Left ventricle myocardium inferior (tissue), 1 donor: ENCODE measurements at places on chromosomes 7 and 10.
A peak's percentile ranks its signal among the peaks of the same experiment; 100 is the strongest.

- DNase-seq = no peak
These were observed 110.8 kb downstream of the CD36 start for GRCh38 chr7:80749270-80749669.

DNA sequence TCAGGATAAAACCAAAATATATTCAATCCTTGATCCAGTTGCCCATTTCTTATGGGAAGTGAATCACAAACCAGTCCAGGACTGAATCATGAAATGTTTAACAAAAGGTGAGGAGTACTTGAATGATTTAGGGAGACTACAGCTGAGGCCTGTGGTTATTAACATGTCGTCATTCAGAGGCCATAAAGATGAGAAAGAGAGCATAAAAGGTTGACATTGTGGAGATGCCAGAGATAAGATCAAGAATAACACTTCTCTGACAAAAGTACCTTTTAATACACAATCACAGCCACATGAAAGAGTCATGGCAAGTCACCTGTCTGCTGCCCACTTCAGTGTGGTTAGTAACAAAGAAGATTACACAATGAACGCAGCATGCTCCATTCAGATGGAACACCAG lies 1195.7 kb upstream of the SORCS1 start:
- DNase-seq = no peak

DNA sequence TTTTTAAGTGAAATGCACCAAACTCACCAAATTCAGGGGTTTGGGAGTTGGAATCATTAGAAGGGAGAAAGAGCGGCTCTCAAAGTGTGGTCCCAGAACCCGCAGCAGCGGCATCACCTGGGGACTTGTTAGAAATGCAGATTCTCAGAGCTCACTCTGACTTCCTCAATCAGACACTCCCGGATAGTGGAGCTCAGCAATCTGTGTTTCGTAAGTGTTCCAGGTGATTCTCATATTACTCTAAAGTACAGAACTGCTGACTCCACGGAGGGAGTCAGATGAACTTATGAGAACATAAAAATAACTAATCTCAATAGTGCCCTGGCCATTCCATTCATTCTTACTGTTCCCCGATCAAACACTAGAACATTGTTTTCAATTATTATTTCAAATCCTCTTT lies 358.7 kb upstream of the MYO3A start:
- no peak for DNase-seq

DNA sequence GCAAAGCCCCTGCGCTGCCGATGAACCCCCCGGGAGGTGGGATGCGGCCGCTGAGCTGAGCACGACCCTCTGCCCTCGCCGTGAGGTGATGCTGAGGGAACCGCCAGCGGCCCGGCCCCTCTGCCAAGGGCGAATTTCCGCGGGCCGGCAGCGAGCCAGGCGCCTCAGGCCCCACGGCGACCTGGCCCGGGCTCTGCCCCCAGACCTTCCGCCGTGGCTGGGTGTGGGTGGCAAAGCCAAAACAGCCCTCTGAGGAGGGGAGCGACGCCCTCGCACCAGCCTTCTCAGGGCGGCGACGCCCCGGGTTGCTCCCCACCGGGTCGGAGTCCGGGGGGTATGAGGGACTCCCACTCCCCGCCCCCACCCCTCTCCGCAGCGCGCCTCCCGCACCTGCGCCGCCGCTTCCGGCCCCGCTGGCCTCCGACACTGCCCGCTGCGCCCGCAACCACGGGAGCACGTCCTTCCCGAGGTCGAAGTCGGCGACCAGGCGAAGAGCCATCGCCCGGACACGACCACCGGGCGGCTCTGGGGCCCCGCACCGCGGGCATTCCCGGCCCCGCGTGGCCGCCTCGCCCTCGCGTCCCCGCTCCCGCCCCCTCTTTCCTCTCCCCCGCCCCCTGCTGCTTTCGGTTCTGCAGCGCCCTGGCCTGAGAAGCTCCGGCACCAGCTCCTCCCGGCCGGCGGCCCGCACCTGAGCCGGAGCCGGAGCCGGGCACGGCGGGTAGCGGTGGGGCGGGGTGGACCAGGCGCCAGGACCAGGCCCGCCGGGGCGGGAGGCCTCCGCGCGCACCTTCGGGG lies at the start of gene GSAP:
Gene GSAP, minus strand, starts transcription at position 527 of the 798 bp plus-strand sequence. Its CDS starts 28 bp downstream, at position 499.
- peak; percentile 71 for DNase-seq

DNA sequence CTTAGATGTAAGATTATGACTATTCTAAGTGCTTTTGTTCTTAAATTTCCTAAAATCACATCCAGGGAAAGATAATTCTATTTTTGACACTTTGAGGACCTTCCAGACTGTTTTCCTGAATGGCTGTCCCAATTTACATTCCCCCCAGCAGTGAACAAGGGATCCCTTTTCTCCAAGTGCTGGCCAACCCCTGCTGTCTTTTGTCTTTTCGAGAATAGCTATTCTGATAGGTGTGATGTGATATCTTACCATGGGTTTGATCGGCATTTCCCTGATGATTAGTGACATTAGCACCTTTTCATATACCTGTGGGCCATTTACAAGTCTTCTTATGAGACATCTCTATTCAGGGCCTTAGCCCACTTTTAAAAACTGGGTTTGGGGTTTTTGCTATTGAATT lies 526.7 kb upstream of the FZD8 start:
- DNase-seq = no peak

DNA sequence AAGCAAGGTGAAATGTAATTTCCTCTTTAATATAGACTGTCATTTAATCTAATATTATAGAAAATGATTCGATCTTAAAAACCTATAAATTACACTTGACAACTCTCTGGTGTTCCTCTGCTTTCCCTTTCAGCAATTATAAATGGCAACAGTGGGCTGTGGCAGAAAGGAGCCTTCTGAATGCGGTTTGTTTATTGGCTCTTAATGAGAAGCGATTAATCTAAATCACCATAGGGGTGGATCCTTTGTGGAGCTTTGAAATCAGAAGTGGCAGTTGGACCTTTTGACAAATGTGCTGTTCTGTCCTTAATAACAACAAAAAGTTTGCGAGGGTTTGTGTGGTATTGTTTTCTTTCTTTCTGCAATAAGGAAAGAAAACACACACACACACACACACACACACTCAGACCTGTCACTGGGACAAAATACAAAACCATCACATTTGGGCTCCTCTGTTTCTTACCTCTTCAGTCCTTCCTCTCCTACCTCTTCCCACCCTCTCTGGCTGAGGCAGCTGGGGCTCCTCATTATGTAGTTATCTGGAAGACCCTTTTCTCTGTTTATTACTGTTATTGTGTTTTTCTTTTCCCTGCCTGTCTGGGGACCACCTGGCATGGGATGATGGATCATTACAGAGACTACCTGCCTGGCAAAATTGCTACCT lies 316.2 kb downstream of the SORCS3 start:
- DNase-seq = no peak

DNA sequence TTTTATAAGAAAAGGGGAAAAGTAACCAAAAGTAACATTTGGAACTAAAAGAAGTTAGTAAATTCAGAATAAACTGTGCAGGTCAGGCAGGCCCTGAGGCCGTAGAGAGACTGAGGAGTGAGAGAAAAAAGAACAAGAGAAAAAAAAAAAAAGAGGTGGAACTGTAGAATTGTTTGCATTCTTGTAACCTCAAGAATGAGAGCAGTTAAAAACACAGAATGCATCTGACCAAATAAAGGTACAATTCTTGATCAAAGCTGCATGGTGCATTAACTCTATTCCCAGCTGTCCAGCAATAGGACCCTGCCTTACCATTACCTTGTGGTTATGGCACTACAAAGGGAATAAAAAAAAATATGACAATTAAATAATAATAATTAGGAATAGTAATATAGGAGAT lies 170.1 kb upstream of the SEMA3A start:
- no peak for DNase-seq

DNA sequence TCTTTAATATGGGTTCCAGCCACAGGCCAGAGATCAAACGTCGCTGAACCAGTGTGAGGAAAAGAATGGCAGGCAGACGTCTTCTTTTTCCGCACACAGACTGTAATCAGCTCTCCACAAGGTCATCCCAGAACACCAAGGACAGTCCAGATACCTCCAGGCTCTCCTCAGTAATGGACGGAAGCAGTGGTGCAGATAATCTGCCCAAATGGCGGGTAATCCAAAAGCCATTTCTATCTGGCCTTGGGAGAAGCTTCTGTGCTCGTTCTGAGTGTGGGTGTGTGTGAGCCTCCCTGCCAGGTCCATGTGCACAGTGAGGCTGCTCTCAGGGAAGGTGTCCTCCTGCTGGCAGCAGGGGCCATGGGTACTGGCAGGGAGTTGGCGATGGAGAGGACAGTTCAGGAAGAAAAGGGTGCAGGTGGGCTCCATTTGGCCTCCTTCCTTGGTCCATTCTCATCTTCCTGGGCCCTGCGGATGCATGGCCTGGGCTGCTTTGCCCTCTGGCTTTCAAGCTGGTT lies 15.6 kb upstream of the TEX36 start:
- no peak for DNase-seq

DNA sequence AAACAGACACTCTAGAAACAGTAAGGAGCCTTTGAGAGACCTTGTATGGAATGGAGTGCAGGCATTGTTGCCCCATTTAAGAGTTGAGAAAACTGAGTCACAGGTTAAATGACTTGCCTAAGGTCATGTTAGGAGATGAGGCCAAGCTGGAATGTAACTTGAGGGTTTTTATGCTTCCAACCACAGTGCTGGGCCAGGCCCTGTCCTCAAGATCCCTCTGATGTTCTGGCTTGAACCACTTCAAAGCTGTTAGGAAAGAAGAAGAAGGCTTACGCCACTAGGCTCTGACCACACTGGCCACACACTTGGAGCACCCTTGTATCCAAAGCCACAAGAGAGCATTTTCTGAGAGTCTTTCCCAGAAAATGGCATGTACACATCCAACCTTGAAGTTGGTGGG lies 42.7 kb downstream of the PLAU start:
- DNase-seq = no peak

DNA sequence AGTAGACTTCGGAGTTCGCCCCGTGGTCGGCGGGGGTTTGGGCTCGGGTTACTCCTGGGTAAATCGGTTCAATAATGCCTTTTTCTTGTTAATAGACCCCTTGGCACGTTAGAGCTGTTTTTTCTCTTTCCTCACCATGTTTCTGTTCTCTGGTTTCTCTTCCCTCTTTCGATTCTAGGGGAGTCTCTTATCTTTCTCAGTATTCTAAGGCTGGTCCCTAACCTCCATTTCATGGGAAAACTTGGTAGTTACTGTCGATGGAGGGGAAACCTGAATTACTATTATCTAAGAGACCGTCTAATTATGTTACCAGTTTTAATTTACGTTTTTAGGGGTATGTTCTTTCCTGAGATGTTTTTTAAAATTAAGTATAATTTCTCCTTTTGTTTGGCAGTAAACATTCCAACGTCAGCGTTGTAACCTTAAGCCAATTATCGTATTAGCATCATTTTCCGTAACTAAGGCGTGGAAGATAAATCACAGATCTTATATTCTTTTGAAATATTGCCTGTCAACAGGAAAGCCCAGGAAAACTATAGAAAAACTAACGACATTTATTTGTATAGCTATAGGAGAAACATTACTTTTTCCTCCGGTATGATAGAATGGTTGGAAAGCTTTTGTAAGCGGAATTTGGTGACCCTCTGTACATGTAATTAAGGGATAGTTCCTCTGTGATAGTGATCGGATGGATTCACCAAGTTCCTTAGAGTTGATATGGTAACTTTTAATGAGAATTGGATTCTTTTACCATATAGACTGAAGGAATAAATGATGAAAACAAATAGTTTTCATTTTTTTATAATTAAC lies 847 bp downstream of the BTAF1 start:
- no peak for DNase-seq

- no peak for DNase-seq
These were observed 54.4 kb upstream of the MGAM2 start for GRCh38 chr7:142057101-142057500.

- no peak for DNase-seq
These were observed 27.7 kb downstream of the CUL1 start for GRCh38 chr7:148726385-148726784.

- DNase-seq = no peak
These were observed 56.6 kb upstream of the LAMB1 start for GRCh38 chr7:108059526-108059925.

- DNase-seq = no peak
These were observed 142.8 kb downstream of the CXCL12 start for GRCh38 chr10:44242091-44242490.

- DNase-seq = no peak
These were observed 1.1 kb downstream of the KIAA1217 start for GRCh38 chr10:24209946-24210491.

GRCh38 chr10:34539533-34540315 lies 275.4 kb downstream of the PARD3 start:
- DNase-seq = no peak

- no peak for DNase-seq
These were observed 27.3 kb downstream of the PLXDC2 start for GRCh38 chr10:19843487-19843886.

GRCh38 chr7:43528576-43529354 lies 54.1 kb upstream of the STK17A start:
- DNase-seq = no peak

DNA sequence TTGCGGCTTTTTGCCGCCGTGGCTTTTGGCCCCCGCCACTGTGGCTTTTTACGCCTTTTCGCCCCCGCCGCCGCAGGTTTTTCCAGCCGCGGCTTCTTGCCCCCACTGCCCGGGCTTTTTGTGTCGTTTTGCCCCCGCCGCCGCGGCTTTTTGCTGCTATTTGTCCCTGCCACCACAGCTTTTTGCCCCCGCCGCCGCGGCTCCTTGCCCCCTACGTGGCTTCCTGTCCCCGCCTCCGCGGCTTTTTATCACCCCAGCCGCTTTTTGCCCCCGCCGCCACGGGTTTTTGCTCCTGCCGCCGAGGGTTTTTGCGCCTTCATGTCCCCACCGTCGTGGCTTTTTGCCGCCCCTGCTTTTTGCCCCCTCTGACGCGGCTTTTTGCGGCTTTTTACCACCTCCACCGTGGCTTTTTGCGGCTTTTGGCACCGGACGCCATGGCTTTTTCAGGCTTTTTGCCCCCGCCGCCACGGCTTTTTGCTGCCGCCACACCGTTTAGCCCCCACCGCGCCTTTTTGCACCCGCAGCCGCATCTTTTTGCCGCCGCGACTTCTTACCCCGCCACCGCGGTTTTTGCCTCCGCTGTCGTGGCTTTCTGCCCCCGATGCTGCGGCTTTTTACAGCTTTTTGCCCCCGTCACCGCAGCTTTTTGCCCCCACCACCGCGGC lies 637.0 kb downstream of the ZNF716 start:
- no peak for DNase-seq

DNA sequence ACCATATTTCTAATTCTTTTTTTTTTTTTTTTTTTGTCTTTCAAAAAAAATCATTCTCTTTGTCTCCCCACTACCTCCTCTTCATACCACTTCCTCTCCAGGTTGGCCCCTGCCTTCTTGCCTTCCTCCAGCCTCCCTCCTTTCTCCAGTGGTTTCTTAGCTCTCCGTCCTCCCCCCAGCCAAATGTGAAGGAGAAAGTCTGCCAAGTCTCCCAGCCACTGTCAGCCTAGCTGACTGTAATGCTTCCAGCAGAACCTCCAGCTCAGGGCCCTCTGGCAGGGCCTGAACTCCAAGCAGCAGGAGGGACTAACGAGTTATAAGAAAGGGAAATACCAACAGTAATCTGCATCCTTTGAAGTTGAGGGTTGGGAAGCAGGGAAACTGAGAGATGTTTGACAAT lies 35.5 kb upstream of the BICC1 start:
- DNase-seq = peak; percentile 45
